ENCODE measurements at places on chromosomes 5 and 9. TPM values are rescaled to one million over a fixed set of nuclear protein-coding genes. Genes with fewer than 3 reads are reported as not detected.

The LECT2 gene
- not detected for total RNA-seq

The FUBP3 gene
- 49.6 TPM for total RNA-seq

The EFNA5 gene
- not detected for total RNA-seq

The B4GALT1 gene
- total RNA-seq, result 50.2 TPM

The PCDHGC5 gene
- total RNA-seq, result not detected

The DMRT3 gene
- not detected for total RNA-seq

The PCDHA3 gene
- not detected for total RNA-seq

The RNF38 gene
- total RNA-seq, result 88.2 TPM

The SLC6A3 gene
- not detected for total RNA-seq

The GRM6 gene
- not detected for total RNA-seq

The PCDHGB4 gene
- total RNA-seq, result not detected

The HRH2 gene
- total RNA-seq, result 12.9 TPM

The DAB2 gene
- 5.7 TPM for total RNA-seq

The GZMA gene
- total RNA-seq, result 72.5 TPM

The PCDH12 gene
- total RNA-seq, result not detected

The IL33 gene
- total RNA-seq, result not detected

The ABO gene
- not detected for total RNA-seq

The FAXDC2 gene
- total RNA-seq, result 0.49 TPM

The FBN2 gene
- total RNA-seq, result 0.73 TPM

The ACTBL2 gene
- not detected for total RNA-seq

The PCDHGB6 gene
- 0.16 TPM for total RNA-seq

The CDC14B gene
- total RNA-seq, result 16.5 TPM

The MYOZ3 gene
- not detected for total RNA-seq

The LRRC26 gene
- total RNA-seq, result not detected

The TRIM7 gene
- total RNA-seq, result 6.1 TPM

The PCDHGA10 gene
- total RNA-seq, result 0.30 TPM

The PGM5 gene
- total RNA-seq, result not detected

The C9orf152 gene
- total RNA-seq, result not detected

The ALDH1A1 gene
- not detected for total RNA-seq

The LHX3 gene
- total RNA-seq, result not detected

The SLC34A1 gene
- not detected for total RNA-seq

The POLR3G gene
- 2.9 TPM for total RNA-seq

The CCL27 gene
- total RNA-seq, result not detected

The FCN2 gene
- not detected for total RNA-seq

The DEPDC1B gene
- total RNA-seq, result 0.24 TPM

The PRDM9 gene
- not detected for total RNA-seq

The ZBED3 gene
- 2.5 TPM for total RNA-seq

The TMEM203 gene
- total RNA-seq, result 22.6 TPM

Measured in naive thymus-derived CD4-positive, alpha-beta T cell (primary cell).